Tibial nerve (tissue), 4 donors: ENCODE measurements at places on chromosomes 7 and 10.

- DNase-seq: peak; percentile 45
Observed at GRCh38 chr10:102133373-102134195, 744 bp downstream of the PPRC1 start.

DNA sequence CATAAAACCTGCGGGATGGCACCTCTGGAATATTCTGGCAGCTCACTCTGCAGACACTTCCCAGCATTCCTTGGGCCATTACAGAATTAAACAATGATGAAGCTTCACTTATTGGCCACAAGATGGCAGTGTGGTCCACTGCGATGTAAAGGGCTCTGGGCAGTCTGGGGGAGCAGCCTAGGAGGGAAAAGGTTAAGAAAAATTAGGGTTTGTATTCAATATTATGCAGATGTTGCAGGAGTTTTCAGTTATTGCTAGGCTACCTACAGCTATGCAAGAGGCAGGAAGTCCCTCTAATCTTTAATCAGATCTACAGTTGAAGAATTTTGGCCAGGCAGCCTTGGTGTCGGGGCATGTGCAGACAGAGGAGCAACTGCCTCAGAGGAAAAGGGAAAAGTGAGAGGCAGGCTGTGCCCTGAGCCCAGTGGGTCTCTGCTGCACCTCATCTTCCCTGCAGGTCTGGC, 233.2 kb upstream of the PRSS1 start:
- no peak for DNase-seq

DNA sequence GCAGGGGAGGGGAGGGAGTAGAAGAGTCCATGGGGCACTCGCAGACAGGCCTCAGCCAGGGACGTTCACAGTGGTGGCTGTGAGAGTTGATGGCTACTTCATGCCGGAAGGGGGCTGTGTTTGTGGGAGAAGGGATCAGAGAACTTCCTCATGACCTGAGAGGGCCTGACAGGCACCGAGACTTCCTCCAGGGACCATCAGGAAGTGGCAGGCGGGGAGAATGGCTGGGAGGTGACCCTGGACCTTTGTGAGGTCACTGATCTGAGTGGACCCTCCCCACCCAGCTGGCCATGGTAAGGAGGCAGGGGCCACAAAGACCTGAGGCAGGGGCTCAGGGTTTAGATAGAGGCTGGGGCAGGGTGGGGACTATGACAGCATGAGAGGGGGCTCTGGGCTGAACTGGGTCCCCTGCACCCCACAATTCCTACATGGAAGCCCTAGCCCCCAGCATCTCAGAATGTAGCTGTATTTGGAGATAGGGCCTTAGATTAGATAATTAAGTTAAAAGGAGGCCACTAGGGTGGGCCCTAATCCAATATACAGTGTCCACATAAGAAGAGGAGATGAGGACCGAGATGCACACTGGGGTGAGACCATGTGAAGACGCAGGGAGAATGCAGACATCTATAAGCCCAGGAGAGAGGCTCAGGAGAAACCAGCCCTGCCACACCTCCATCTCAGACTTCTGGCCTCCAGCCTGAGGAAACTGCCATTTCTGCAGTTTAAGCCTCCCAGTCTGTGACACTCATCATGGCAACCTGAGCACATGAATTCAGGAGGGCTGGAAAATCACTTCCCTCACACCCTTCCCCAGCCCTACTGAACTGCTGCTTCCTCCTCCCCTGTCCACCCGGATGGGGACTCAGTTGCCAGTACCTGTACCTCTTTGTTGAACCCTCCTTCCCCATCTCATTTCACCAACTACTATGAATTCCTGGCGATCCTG, 273.9 kb upstream of the ZNF32 start:
- no peak for DNase-seq

GRCh38 chr7:87886875-87887274, 10.6 kb downstream of the DBF4 start:
- no peak for DNase-seq

GRCh38 chr10:112700215-112700671, 249.8 kb upstream of the TCF7L2 start:
- no peak for DNase-seq

DNA sequence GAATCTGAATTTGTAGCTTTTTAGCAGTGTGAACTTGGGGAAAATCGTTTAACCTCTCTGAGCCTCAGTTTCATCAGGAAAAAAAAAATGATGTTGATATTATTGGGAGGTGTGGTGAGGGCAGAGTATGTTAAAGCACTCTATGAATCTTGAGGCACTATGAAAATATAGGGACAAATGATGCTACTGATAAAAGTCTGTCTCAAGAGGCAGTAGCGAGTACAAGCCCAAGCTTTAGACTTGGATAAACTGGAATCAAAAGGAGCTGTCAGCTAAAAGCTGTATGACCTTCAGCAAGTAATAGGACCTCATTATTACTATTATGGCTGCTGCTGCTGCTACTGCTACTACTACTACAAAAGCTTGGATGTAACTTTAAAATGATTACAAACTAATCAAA, 8.4 kb downstream of the ZNF277 start:
- DNase-seq: no peak

DNA sequence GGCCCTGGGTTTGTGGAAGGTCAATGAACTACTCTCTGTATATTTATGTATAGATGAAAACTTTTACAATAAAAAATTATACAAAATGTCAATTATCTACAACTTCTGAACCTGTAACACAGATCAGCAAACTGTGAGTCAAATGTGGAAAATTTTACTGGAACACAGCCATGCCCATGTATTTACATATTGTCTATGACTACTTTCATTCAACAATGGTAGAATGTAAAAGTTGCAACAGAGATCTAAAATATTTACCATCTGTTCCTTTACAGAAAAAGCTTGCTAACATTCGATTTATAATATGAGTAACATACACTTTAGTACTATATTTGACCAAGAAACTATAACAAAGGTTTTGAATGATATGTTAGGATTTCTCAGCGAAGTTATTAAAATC, 481.6 kb downstream of the PARD3 start:
- DNase-seq: no peak

- DNase-seq: no peak
Observed at GRCh38 chr10:86048571-86048970, 318.0 kb downstream of the GRID1 start.

- DNase-seq: no peak
Observed at GRCh38 chr7:78900806-78901205, 552.7 kb downstream of the MAGI2 start.

- no peak for DNase-seq
Observed at GRCh38 chr7:64873517-64873916, 29.6 kb upstream of the ZNF273 start.

- no peak for DNase-seq
Observed at GRCh38 chr7:86793136-86793535, 149.4 kb downstream of the GRM3 start.

DNA sequence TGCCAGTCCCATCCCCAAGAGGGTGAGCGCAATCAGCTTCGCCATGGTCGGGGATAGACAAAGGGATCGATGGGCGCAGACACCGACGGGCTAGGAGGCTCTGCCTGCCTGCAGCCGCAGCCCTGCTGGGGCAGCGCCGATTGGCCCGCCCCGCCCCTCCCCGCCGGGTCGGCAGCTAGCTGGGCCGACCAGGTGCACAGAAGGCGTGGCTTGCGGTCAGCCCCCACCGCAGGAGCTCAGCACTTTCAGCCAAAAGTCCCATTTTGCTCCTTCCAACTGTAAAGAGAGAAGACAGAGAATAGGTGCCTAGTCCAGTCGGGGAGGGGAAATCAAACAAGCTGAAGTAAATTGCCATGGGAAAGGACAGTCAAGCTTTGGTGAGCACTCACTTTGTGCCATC, at the start of gene PON1:
Gene PON1 (minus strand): TSS at position 102 of the 400 bp plus-strand sequence. CDS start 57 bp downstream, at position 45.
- DNase-seq: no peak

GRCh38 chr7:113199841-113200240, 81.5 kb upstream of the SMIM30 start:
- no peak for DNase-seq

DNA sequence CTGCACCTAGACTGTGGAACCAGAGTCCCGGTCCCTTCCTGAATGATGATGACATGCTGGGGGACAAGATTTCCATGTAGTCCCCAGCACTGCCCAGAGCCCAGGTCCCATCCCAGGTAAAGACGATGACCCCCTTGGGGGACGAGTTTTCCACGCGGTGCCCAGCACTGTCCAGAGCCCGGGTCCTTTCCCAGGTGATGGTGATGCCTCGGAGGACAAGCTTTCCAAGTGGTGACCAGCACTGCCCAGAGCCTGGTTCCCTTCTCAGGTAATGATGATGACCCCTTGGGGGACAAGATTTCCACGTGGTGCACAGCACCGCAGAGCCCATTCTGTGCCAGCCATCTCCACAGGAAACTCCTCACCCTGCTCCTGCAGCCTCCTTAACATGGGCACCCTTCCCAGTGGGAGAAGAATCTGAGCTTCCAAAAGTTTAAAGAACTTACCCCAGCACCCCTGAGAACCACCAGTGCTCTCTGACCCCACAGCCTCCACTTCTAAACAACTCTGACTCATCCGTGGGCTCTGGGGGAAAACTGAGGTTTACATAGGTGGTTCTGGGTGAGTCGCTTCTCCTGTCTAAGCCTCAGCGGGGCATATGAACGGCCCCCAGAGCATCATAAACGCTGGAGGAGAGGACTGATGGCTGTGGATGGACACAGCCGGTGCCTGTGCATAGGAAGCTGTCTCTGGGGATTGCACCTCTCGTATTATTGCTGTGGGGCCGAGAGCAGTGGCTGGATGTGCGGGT, 233.2 kb downstream of the TCERG1L start:
- no peak for DNase-seq

DNA sequence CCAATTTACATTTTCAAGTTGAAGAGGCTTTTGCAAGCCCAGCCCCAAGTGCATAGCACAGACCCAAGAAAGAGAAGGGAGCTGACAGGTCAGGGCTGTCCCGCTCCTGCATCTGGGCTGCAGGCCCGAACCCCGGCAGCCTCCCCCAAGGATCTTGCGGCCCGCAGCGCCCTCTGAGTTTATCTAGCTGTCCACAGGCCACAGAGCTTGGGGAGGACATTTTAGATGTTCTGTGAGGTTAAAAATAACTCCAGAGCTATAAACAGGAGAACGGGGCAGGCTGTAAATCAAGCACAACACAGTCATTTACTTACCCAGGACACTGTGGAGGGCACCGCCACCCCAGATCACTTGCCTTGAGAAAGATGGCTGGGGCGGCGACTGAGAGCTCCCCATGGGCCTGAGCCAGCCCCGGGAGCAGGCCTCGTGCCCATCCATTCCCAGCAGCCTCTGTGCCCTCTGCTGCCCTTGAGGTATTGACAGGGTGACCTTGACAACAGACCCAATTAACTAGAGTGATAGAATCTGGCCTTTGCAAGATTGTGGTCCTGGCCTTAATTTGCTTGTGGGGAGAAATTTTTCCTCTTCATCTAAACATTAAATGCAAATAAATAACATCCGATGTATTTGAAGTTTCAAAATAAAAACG, 563.0 kb downstream of the TCERG1L start:
- DNase-seq: no peak

DNA sequence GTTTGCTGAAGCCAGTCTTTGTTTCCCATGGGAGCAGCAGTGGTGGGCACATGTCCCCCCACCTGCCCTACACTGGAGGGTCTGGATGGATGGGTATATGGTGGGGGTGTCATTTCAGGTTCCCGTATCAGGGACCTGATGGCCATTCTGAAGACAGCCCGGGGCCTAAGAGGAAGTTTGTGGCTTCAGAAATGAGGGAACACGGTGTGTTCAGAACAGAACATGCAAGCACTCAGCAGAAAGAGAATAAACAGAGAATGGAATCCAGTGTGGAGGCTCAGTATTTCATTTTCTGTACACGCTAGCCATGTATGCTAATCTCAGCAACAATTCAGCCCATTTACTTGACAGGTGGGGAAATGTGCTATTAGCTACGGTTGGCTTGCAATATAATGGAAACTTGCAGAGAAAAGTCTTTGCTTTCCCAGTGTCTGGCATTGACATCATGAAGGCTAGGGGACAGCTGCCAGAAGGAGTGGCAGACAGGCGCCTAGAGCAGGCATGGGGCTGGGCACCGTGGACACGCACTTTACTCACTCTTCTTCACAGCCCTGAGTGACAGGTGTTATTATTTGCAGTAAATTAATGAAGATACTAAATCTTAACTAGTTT, 98.6 kb downstream of the ELMO1 start:
- no peak for DNase-seq

- DNase-seq: no peak
Observed at GRCh38 chr7:40747856-40748255, 613.1 kb downstream of the SUGCT start.

GRCh38 chr7:51521054-51521453, 204.4 kb upstream of the COBL start:
- no peak for DNase-seq

DNA sequence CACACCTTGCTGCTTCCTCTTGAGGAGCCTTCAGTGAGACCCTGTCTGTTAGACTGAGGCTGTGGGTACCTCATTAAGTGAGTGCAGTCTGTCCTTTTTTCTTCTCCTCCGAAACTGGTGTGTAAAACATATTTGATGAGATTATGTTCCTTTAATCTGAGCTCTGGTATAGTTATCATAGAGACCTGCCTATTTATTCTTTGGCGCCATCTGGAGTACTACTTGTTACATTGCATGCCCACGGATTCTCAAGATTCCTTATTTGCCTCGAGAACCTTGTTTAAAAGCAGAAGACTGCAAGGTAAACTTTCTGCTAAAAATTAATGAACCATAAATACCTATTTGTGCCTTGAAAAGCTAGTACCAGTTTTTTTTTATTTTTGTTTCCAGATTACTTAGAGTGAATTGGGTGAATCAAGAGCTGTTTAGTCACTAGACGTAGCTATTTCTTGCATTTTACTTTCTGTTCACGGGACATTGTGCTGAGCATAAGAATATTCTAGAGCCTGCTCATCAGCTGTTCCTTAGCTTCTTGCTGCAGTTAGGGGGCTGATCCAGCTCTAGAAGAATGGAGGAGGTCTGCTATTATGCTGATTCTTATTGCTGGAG, 16.9 kb upstream of the STMP1 start:
- DNase-seq: peak; percentile 52

GRCh38 chr10:73873838-73874215, 528 bp downstream of the CAMK2G start:
- DNase-seq: no peak

GRCh38 chr7:50497068-50497642, 47.0 kb upstream of the FIGNL1 start:
- no peak for DNase-seq

DNA sequence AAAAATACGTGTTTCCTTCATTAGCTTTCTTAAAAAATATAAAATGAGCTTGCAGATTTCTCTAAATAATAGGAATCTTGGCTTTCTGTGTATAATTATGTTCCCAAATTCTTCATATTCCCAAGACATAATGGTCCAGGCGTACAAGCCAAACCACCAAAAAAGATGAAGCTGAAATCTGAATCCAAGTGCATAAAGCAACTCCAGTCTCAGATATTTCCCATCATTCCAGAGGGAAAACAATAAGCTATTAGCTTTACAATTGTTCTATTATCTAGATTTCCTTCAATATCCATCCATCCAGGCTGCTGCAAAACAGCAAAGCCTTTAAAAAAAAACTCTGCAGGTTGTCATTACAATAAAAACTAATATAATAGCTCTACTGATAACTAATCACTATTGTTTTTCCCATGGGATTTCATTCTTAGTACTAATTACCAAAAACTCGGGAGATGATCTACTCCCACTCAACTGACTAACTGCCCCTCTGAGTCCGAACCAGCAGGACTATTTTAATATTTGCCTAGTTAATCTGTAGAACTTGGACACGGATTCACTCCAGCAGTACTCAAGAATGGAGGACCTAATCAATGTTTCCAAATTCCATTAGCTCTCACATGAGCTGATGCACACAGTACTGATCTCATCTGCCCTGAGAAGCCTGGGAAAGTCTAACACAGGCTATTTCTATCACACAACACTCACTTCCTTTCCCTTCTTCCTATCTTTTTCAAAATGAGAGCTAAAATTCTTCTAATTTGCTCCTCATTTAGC, 108.9 kb upstream of the ASAH2 start:
- no peak for DNase-seq

- no peak for DNase-seq
Observed at GRCh38 chr7:98058186-98058585, 48.5 kb upstream of the LMTK2 start.
